ENCODE measurements at places on chromosomes 7 and 10.

DNA sequence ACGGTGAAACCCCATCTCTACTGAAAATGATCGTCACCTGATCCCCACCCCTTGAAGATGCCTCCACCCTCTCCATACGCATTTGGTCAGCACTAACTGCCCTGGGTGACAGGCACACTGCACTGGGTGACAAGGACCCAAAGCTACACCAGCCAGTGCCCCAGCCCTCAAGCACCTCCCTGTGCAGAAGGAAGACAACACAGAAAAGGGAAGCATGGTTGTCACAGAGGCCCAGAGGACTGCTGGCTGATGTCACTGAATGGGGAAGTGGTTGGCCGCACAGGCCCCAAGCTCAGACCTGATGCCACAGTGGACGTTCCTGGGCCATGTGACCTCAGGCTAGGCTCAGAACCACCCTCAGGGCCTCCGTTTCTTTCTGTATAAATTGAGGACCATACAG, 4.2 kb upstream of the PILRA start:
- no peak for DNase-seq

GRCh38 chr7:123608991-123609882, 7.6 kb downstream of the ASB15 start:
- no peak for DNase-seq

- no peak for DNase-seq
Measured at GRCh38 chr10:85570871-85571270, 795.7 kb downstream of the GRID1 start.

- peak; percentile 11 for DNase-seq
Measured at GRCh38 chr7:47179812-47180515, 401.9 kb downstream of the TNS3 start.

DNA sequence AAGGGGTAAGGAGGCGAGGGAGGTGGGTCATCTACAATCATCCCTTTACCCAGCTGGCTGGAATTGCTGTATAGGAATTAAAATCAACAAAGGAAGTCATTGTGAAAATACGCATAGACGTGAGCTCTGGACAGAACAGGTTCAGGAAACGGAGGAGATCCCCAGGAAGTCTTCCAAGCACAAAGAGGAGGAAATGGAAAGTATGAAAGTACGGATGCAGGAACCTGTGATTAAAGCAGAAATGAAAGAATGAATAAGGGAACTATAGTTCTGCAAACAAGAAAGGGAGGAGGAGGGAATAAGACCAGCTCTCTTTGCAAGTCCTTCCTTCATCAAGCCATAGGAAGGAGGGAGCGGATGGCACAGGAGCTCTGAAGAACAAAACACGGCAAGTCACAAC, 61.8 kb downstream of the PYROXD2 start:
- DNase-seq = no peak

GRCh38 chr10:121459279-121459621, 139.0 kb downstream of the FGFR2 start:
- DNase-seq = no peak

DNA sequence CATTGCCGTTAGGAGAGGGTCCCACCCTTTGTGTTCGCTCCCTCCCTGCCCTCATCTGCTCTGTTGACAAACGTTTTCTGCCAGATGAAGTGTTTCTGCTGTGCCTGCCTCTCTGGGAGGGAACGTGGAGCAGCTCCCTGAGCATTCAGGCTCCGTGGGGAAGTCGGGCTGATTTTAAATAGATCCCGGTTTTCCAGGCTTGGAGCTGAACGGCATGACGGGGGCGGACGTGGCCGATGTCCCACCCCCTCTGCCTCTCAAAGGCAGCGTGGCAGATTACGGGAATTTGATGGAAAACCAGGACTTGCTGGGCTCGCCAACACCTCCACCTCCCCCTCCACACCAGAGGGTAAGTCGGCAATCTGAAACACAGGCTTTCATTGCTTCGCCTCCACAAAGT, 101.9 kb upstream of the NPS start:
- DNase-seq = no peak

DNA sequence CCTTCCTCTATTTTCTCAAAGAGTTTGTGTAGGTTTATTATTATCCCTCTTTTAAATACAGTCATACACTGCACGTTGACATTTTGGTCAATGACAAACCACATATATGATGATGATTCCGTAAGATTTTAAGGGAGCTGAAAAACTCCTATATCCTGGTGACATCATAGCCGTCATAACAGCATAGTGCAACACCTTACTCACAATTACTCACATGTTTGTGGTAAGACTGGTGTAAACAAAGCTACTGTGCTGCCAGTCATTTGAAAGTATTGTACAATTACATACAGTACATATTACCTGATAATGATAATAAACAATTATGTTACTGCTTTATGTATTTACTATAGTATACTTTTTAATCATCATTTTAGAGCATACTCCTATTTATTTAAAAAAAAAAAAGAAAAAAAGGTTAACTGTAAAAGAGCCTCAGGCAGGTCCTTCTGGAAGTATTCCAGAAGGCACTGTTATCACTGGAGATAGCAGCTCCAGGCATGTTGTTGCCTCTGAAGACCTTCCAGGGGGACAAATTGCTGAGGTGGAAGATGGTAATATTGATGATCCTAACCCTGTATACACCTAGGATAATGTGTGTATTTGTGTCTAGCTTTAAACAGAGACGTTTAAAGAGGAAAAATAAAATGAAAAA, 123.3 kb upstream of the CDK1 start:
- no peak for DNase-seq

DNA sequence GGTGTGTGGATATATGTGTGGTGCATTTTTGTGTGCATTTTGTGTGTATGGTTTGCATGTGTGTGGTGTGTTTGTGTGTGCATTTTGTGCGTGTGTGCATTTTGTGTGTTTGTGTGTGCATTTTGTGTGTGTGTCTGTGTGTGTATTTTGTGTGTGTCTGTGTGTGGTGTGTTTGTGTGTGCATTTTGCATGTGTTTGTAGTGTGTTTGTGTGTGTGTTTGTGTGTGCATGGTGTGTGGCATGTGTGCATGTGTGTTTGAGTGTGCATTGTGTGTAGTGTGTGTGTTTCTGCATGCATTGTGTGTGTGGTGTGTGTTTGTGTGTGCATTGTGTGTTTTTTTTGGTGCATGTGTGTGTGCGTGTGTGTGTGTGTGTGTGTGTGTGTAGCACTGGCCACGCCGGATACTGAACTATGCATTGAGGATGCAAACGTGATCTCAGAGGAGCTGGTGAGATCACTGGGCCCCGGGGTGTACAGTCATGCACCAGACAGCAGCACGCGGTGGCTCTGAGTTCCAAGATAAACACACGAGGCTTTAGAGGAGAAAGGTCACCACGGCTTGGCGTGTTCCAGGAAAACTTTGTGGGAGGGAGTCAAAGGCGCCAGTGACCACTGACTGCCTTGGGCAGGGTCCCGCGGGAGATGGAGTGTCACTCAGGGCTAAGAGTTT, 106.6 kb upstream of the SHH start:
- DNase-seq = no peak

DNA sequence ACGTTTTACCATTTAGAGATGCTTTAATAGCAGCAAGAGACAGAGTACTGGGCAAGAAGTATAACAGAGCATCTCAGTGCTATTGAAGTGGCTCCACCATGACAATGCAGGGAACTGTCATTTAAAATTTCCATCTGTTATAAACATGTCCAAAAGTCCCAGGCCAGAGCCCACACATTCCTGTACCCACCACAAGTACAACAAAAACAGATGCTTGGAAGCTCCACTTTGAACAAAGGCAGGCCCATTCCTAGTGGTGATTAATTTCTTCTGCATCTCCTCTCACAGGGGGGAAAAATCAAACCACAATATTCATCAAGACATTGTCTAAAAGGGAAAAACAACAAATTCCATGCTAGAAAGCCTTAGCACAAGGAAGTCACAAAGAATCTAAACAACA, 627.9 kb downstream of the PARD3 start:
- no peak for DNase-seq

GRCh38 chr10:70729763-70730357, 55.3 kb downstream of the TBATA start:
- DNase-seq = no peak

DNA sequence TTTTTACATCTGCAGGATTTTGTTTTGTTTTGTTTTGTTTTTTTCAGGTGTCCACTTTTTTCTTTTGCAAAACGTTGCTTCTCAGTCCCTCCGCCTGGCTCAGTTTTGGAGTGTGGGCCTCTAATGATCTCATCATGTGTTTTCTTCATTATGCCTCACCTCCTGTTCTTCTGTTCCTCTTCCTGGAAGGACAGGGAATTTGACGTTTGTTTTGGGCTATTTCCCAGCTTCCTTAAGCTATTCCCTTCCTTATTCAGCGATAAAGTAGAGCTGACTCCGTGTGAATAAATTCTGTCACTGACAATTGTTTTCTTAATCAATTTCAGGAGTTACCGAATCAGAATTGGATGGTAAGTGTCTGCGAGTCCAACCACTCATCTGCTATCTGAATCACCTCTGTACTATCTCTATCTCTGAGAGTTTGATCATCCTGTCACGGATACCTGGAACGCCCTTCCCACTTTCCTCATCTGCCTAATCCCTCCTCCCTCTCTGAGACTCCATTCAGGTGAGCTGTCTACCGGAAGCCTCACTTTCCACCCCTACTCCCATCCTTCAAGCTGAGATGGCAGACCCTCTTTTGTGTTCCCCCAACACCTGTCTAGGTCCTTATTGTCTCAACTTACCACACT, 218.4 kb downstream of the GATA3 start:
- no peak for DNase-seq

GRCh38 chr10:79025199-79025832, 43.5 kb upstream of the ZMIZ1 start:
- peak; percentile 39 for DNase-seq

- DNase-seq = no peak
Measured at GRCh38 chr7:21128062-21128817, 299.6 kb upstream of the SP4 start.

DNA sequence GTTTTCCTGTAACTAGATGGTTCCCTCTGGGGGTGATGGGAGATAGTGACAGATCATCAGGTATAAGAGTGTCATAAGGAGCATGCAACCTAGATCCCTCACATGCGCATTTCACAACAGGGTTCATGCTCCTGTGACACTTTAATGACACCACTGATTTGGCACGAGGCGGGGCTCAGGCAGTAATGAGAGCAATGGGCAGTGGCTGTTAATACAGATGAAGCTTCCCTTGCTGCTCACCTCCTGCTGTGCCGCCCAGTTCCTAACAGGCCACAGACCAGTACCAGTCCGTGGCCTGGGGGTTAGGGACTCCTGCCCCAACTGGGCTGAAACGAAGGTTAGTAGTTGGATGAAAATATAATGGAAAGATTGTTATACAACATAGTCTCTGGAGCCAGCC, 201.6 kb upstream of the LRRN3 start:
- no peak for DNase-seq

DNA sequence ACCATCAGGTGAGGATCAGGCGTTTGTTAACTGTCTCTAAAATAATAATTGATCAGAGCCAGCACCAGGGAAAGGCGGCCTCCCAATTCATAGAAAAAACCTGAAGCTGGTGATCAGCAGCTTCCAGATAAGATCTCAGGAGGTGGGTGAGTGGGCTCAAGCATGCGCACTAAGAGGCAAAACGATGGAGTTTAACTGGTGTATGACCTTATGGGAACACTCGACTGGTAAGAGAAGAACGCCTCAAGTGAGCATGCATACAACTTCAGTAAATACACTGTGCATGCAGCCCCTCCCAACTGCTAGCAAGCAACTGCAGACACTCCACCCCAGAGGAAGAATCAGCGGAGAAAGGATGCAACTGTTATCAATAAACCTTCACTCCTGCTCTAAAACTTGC, 18.1 kb downstream of the RAPGEF5 start:
- no peak for DNase-seq

- no peak for DNase-seq
Measured at GRCh38 chr7:106450716-106451115, 165.9 kb upstream of the NAMPT start.

DNA sequence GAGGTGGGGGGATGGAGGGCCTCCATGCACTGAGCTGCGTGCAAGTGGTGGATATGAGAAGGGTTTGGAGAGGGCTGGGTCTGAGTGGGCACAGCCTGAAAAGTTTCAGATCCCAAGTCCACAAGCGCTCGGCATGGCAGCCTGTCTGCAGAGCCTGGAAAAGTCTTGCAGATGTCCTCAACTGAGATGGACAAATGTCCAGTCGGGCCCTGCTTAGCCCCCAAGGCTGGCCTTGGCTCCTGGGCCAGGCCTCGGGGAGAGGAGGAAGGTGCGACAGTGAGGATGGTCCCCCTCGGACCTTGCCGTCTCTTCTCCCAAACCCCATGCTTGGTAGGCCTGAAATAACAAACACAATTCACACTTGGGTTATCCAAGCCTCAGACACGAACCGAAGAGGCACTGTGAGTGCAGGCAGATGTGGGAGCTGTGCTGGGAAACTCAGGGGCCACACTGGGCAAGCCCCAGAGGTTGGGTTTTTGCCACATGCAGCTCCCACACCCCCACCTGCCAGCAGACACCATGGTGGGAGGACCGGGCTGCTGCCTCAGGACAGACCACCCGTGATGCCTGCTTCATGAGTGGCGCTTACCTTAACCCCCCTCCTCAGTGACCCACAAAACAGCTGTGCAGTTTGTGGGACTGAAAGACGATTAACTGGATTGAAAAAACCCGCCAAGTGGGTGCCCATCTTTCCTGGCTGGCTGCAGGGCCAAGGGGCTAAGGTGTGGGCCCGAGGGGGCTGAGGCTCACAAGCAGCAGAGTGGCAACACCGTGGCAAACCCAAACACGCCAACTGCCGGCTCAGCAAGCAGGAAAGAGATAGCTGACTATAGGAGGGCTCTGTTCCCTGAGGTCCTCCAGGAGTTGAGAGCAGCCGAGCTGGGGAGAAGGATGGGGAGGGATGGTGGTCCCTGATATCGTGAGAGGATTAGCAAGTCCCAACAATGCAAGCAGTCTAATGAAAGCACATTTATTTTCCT, 156.8 kb downstream of the RNF216 start:
- no peak for DNase-seq

GRCh38 chr10:49369216-49370162, 26.4 kb downstream of the DRGX start:
- no peak for DNase-seq

DNA sequence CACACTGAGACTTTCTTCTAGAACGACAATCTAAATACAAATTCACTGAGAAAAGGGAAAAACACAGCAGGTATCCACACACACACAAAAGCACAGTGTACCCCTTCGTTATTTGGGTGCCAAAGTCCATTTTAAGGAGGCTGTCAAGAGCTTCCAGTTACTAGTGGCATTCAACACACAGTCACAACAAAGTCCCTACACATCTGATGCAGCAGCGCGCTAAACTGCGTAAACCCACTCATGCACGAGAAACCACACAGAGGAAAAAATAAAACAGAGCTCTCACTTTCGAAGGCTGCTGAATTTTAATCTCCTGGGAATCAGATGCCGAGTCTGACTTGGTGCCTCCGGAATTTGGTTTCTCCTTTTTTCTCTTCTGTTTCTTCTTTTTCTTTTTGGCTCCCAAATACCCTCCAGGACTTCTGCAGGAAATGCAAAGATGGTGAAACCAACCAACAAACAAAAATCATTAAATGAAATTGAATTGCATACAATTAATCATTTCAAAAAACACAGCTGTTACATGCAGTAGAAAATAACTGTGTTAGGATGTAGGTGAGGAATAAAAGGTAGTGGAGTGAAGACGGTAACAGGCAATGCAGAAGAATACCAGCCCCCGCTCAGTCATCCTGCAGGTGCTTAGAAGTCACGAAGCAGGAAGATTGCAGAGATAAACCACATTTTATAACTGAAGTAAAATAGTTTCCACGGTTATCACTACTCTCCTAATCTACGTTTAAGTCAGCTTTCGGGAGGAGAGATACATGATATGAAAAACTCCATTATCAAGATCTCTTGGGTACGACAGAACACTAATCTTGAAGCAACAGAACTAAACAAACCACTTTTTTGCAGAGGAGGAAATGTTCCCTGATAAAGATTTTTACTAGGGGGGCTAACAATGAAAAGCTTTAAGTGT, 27.1 kb downstream of the NMT2 start:
- DNase-seq = no peak

GRCh38 chr7:7331523-7331922, 149.2 kb downstream of the C1GALT1 start:
- no peak for DNase-seq
